H7 (cell line): ENCODE measurements at places on chromosomes 7 and 10. TPM values are rescaled to one million over a fixed set of nuclear protein-coding genes. Genes with fewer than 3 reads are reported as not detected.

DNA sequence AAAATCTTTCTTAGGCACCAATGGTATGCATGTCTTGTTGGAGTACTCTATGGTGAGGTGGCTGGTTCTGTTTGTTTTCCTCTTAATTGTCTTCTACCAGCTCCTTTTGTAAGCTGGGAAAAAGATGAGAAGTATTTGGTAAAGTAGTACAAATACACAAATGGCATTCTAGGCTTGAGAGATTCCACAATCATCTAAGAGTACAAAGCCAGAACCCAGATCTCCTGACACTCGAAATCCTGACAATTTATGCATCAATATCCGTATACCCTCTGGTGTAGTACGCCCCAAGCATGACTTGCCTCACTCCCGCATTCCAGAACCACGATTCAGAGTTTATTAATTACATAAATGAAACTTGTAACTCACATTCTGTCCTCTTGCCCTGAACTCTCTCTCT is 43.5 kb downstream of the CDCA7L start:
- DNase-seq, result no peak

- no peak for DNase-seq
Measured at GRCh38 chr7:3168869-3169268, 125.2 kb upstream of the CARD11 start.

- peak; percentile 66 for DNase-seq
Measured at GRCh38 chr10:87092861-87093631, 1.6 kb downstream of the GLUD1 start.

DNA sequence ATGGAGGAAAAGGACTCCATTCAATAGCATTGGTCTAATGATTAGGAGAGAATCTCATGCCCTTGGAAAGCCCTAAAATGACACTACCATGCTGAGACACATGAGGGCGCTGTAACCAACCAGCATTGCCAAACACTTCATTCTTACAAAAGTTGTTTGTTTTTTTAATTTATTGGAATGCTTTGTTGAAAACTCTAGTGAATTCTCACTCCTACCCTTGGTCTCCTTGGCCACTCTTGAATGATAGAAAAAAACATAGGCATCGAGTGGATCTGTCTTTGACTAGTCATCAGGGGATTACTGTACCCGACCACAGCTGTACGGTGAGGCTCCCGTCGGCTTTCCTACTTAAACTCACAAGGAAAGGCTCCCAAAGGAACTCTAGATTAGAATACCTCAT is 29.3 kb upstream of the ADD3 start:
- peak; percentile 56 for DNase-seq

GIMAP4 gene
- total RNA-seq, result not detected in 2 replicates
